GM12878 (cell line): ENCODE measurements at places on chromosomes 5 and 9. TPM values are rescaled to one million over a fixed set of nuclear protein-coding genes. Genes with fewer than 3 reads are reported as not detected.

DNA sequence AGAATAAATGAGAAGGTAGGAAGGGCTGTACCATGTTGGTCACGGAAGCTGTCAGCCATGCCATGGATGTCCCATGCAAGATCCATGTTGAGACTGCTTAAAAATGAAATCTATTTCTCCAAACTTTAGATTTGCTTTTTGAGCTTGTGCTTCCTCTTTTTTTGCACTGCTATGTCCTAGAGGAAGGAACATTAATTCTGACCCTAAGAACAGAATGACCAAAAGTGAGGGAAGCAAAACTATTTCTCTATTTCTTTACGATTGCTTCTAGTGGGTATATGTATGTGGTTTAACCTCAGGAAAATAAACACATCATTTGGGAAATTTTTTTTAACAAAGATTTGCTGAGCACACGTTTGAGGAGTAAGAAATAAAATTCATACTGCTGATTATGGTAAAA is 84.6 kb downstream of the USP20 start:
- no peak for DNase-seq

DNA sequence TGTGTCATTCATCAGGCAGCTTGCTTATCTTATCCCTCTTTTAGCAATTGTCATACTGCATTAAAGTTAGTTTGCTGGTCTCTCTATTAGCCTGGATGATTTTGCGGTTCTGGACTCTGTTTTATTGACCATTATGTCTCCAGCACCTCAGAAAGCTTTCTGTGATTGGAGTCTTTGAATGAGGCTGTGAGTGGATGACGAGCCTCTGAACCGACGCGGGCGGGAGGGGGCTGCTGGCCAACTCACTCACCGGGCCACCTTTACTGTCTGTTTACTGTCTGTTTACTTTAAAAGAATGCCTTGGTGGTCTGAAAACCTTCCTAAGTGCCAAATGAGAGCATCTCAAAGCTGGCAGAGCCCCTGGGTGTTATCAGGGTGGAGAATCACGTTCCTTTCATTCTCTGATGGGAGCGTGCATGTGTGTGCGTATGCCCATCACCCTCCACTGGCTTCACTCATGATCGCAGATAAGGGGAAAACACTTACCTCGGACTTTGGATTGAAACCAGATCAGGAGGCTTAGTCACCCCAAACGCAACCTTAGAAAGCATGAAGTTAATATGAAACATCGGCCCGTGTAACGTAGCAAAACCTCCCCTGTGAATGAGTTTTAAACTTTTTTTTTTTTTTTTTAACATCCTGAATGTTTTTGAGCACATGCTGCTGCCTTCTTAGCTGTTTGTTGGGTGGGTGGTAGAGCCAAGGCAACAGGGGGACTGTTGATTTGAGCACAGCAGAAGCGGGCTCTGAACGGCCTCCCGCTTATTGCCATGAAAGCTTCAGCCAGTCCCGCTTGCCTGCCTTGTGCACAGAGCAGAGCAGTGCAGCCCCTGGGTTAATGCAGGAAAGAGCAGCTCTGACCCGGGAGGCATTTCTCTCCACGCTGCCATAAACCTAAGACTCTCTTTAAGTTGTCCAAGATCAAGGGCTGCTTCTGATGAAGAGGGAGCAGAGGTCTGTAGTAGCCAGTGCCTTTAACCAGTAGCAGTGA is 173.6 kb downstream of the GADD45G start:
- DNase-seq: no peak

GRCh38 chr5:21391506-21391905 is 1403.5 kb upstream of the CDH18 start:
- DNase-seq: no peak

Gene IRX1
- not detected in 2 replicates for polyA plus RNA-seq
